ENCODE measurements at places on chromosomes 6 and 20.
A peak's percentile ranks its signal among the peaks of the same experiment; 100 is the strongest.

GRCh38 chr6:21831521-21832291 lies 238.2 kb downstream of the SOX4 start:
- DNase-seq: no peak
- peaks cover 8% of the 10 kb centered on the region for H3K4me1 ChIP-seq
- H3K27ac ChIP-seq: no peak overlapping the region
- H3K27me3 ChIP-seq: no peaks in the 10 kb centered on the region

- H3K27ac ChIP-seq: no peak overlapping the region
- H3K36me3 ChIP-seq: no peaks in the 10 kb centered on the region
These were observed 121.7 kb downstream of the OLIG3 start for GRCh38 chr6:137372532-137372931.

- DNase-seq: no peak
- H3K27ac ChIP-seq: no peak overlapping the region
These were observed 48.9 kb downstream of the ELOVL2 start for GRCh38 chr6:10995114-10995707.

GRCh38 chr20:45343532-45344167 lies 4.6 kb downstream of the SDC4 start:
- DNase-seq: peak; percentile 64
- H3K36me3 ChIP-seq: no peaks in the 10 kb centered on the region
- no peaks in the 10 kb centered on the region for H3K4me1 ChIP-seq
- H3K4me3 ChIP-seq: peak overlapping the region; percentile 19
- no peaks in the 10 kb centered on the region for H3K27me3 ChIP-seq
- H3K27ac ChIP-seq: peak overlapping the region; percentile 86

DNA sequence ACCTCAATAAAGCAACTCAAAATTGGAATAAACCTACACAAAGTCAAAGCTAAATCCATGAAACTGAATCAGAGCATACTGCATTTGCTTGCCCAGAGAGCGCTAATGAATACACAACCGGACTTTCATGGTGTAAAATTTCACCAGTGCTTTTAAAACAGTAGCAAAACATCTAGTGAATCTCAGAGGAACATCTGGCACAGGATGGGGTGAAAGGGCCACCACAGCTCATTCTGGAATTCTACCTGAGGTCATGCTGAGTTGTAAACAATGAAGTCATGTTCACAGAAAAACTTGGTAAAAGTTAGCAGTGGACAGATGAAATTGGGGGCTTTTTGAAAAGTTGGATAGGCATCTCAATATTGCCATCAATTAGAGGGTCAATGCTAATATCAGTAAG lies 125.6 kb upstream of the STXBP5 start:
- no peak overlapping the region for H3K27ac ChIP-seq
- H3K36me3 ChIP-seq: no peaks in the 10 kb centered on the region
- DNase-seq: no peak
- no peak overlapping the region for H3K4me3 ChIP-seq
- H3K4me1 ChIP-seq: no peaks in the 10 kb centered on the region

- no peak overlapping the region for H3K27ac ChIP-seq
- no peaks in the 10 kb centered on the region for H3K4me1 ChIP-seq
- DNase-seq: no peak
- no peaks in the 10 kb centered on the region for H3K36me3 ChIP-seq
- H3K4me3 ChIP-seq: no peak overlapping the region
These were observed 122.3 kb upstream of the TMEM181 start for GRCh38 chr6:158437571-158437970.

GRCh38 chr20:53643031-53643832 lies 49.6 kb upstream of the ZNF217 start:
- no peaks in the 10 kb centered on the region for H3K4me1 ChIP-seq
- H3K4me3 ChIP-seq: no peak overlapping the region
- peak overlapping the region; percentile 24 for H3K27ac ChIP-seq
- H3K36me3 ChIP-seq: no peaks in the 10 kb centered on the region
- no peak for DNase-seq

- H3K36me3 ChIP-seq: no peaks in the 10 kb centered on the region
- H3K4me3 ChIP-seq: no peak overlapping the region
- H3K4me1 ChIP-seq: no peaks in the 10 kb centered on the region
- no peak overlapping the region for H3K27ac ChIP-seq
- peak; percentile 64 for DNase-seq
These were observed 12.7 kb upstream of the BAK1 start for GRCh38 chr6:33592595-33593413.

GRCh38 chr6:70586114-70586513 lies 19.4 kb downstream of the SDHAF4 start:
- H3K27ac ChIP-seq: no peak overlapping the region
- no peak overlapping the region for H3K4me3 ChIP-seq
- no peaks in the 10 kb centered on the region for H3K27me3 ChIP-seq
- no peaks in the 10 kb centered on the region for H3K4me1 ChIP-seq
- no peak for DNase-seq
- H3K36me3 ChIP-seq: peaks cover 28% of the 10 kb centered on the region

DNA sequence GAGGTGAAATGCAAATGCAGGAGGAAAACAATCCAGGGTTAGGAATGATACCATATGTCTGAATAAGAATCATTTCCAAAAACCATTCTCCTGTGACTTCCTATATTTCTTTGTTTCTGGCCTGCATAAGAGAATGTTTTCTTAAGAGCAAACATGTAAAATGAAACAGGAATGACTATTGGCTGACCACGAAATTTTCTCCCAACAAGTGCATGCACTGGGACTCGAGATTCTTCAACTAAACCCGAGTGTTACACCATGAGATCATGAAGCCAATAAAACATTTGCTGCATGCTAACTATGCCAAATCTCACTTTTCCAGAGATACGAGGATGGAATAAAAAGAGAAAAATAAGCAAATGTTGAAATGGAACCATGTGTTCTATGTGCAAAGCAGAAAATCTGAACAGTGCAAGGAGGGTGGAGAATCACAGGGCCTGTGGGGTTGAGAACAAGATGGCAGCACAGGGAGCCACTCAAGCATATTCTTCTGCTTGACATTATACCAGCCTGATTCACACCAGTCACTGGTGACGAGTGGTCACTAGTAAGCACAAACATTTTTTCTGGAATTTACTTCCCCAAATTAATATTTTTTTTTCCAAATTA lies 212.2 kb upstream of the FOXA2 start:
- H3K27ac ChIP-seq: peak overlapping the region; percentile 75
- H3K36me3 ChIP-seq: no peaks in the 10 kb centered on the region
- no peaks in the 10 kb centered on the region for H3K27me3 ChIP-seq
- peaks cover 17% of the 10 kb centered on the region for H3K4me1 ChIP-seq
- DNase-seq: no peak

GRCh38 chr6:139378226-139378625 lies 3.8 kb upstream of the CITED2 start:
- peaks cover 6% of the 10 kb centered on the region for H3K36me3 ChIP-seq
- H3K4me1 ChIP-seq: no peaks in the 10 kb centered on the region
- H3K27ac ChIP-seq: no peak overlapping the region
- DNase-seq: no peak
- H3K27me3 ChIP-seq: no peaks in the 10 kb centered on the region
- no peak overlapping the region for H3K4me3 ChIP-seq

DNA sequence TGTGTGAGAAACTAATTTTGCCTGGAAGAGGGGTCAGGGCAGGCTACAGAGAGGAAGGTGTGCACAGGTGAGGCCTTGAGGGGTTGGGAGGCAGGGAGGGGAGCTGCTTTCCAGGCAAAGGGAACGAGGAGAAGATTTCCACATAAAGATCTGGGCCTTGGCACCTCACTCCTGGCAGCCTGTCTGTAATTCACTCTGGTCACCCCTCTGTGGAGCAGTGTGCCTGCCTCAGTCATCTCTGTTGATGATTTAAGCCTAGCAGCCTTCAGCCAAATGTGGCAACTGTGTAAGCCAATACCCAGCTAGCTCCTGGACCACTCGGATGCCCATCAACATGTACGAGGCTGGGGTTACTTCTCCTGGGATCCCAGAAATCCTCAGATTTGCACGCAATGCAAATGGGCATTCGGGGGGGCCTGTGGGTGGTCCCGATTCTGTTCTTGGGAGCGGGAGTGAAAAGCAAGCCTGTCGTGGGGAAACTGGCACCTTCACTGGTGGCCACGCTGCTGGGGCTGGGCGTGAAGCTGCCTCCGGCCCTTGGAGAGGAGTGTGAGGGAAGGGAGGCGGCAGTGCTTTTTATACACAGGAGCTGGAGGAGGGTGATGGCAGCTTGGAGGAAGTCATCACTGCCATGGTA lies 360.4 kb downstream of the ZFAND3 start:
- no peaks in the 10 kb centered on the region for H3K4me1 ChIP-seq
- DNase-seq: no peak
- no peak overlapping the region for H3K4me3 ChIP-seq

DNA sequence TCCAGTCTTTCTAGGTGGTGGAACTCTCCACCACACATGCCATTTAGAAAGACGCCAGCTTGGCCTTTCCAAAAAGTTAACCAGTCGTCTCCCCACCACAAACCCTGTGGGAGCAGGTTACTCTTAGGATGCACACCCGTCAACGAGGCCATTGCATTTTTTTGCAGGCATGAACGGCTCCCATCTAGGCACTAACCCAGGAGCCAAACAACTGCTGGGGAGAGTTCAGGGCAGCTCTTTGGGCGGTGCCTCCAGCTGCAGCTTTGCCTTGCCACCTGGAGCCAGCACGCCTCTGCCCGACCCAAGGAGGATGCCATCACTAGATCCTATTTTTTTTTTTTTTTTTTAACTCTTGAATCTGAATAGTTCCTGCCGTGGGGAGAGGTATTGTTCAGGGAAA lies 39.9 kb downstream of the TBC1D7 start:
- H3K4me1 ChIP-seq: peaks cover 5% of the 10 kb centered on the region
- DNase-seq: no peak
- no peaks in the 10 kb centered on the region for H3K27me3 ChIP-seq
- H3K36me3 ChIP-seq: peaks cover 80% of the 10 kb centered on the region
- no peak overlapping the region for H3K27ac ChIP-seq
- no peak overlapping the region for H3K4me3 ChIP-seq

GRCh38 chr20:20293691-20294385 lies 74.1 kb upstream of the INSM1 start:
- no peak overlapping the region for H3K4me3 ChIP-seq
- DNase-seq: no peak
- H3K27me3 ChIP-seq: no peaks in the 10 kb centered on the region
- no peaks in the 10 kb centered on the region for H3K36me3 ChIP-seq
- H3K27ac ChIP-seq: no peak overlapping the region

DNA sequence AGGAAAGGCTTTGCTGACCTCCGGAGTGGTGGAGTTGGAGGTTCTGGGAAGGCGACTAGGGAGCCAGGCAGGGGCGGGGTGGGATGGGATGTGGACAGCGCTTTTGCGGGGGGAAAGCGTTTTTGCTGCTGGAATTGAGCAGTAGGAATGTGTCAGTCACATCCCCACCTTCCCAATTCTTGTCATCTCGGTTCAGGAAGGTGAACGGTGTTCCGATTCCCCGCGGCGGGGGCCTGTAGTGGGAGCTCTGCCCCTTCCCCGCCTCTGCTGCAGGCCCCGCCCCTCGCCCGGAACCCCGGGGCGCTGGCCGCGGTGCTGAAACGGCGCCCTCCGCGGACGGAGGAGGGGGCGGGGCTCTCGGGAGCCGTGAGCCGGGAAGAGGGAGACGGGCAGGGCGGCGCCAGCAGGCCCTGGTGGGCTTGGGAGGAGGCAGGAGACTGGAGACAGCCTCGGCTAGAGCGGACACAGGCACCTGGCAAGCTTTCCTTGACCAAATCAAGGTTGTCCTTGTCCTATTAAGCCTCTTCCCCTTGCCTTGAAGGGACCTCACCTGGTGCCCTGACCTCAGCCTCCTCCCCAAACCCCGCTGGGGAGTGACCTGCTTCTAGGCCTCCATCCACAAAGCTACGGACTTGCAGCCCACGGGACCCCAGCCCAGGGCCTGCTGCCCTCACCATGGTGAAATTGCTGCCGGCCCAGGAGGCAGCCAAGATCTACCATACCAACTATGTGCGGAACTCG lies at the start of gene LHFPL5:
LHFPL5 (plus strand) TSS at position 357 of the 741 bp plus-strand sequence; CDS start at position 676, 319 bp downstream.
- no peaks in the 10 kb centered on the region for H3K4me1 ChIP-seq
- no peaks in the 10 kb centered on the region for H3K36me3 ChIP-seq
- DNase-seq: no peak
- no peak within 1 kb of the TSS for H3K27ac ChIP-seq
- H3K4me3 ChIP-seq: no peak within 1 kb of the TSS
- no peaks in the 10 kb centered on the region for H3K27me3 ChIP-seq

- no peak overlapping the region for H3K4me3 ChIP-seq
- no peak for DNase-seq
These were observed 61.7 kb downstream of the GTF2H5 start for GRCh38 chr6:158229823-158230222.

Data from tibial artery (tissue), 4 donors.